ENCODE measurements at places on chromosomes 11 and 22. TPM values are rescaled to one million over a fixed set of nuclear protein-coding genes. Genes with fewer than 3 reads are reported as not detected.

Gene EHF
- not detected for total RNA-seq

Gene TMEM86A
- 0.32 TPM for total RNA-seq

- peak; percentile 58 for DNase-seq
Observed at GRCh38 chr11:35105319-35106079, 33.5 kb upstream of the CD44 start.

Gene PKNOX2
- 0.51 TPM for total RNA-seq

DNA sequence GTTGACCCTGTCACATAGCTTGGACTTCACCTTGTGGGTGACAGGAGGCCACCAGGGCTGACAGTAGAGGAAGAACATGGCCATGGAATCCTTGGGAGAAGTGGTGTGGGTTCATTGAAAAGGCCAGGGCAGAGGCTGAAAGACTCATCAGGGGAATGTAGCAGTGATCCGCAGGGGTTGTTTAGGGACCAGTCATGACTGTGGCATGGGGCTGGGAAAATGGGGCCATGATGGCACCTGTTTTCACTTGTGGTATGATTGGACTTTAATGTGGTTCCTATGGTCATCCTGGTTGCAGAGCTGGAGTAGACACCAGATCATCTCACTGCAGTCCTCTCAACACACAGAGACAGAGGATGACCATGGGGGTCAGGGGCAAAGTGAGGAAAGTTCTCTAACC, 66.7 kb upstream of the MYEOV start:
- no peak for DNase-seq

GRCh38 chr11:67631411-67631810, 1.7 kb upstream of the NUDT8 start:
- DNase-seq = no peak

DNA sequence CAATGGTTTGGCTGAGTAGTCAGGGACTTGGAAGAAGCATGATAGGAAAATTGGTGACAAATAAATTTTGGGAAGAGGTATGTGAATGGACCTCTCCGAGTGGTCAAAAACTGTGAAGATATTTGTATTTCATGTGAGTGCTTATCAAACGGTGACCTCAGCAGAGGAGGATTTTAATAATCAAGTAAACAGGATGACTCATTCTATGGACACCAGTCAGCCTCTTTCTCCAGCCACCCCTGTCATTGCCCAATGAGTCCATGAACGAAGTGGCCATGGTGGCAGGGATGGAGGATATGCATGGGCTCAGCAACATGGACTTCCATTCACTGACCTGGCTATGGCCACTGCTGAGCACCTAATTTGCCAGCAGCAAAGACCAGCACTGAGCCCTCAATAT, 21.2 kb downstream of the MS4A4E start:
- DNase-seq = no peak

Gene CASP5
- total RNA-seq = not detected

- DNase-seq = no peak
Observed at GRCh38 chr11:70271649-70271953, 1.1 kb downstream of the PPFIA1 start.

GRCh38 chr22:29139965-29140782, 65.5 kb upstream of the EMID1 start:
- DNase-seq = peak; percentile 75

Gene PARVG
- total RNA-seq = not detected

DNA sequence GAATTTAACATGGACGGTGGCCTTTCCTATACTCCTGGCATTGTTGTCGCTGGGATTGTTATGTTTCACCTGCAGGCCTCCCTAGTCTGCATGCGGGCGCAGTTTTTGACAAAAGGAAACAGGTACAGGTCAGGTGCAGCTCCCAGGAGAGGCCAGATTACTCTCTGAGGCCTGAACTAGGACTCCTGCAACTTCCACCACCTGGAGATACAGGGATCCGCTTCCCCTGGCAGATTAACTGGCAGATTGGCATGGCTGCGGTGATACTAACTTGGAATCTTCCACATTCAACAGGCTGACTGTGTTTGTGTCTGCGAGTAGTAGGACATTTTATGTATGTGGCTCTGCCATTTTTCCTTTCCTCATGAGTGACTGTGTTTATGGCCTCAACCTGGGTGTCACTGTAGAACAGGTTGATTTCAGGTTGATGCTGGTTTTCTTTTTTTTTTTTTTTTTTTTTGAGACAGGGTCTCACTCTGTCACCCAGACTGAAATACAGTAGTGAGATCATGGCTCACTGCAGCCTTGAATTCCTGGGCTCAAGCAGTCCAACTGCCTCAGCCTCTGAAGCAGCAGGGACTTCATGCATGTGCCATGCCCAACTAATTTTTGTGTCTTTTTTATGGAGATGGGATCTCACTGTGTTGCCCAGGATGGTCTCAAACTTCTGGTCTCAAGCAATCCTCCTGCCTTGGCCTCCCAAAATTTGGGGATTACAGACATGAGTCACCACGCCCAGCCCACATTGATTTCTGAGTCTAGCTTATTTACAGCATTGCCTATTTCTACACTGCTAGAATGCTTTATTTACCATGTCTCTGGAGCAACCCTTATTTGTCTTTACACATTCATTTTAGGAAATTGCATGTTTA, 1.7 kb upstream of the USP28 start:
- no peak for DNase-seq

Gene TMEM121B
- not detected for total RNA-seq

Gene CCDC188
- total RNA-seq = 1.8 TPM

DNA sequence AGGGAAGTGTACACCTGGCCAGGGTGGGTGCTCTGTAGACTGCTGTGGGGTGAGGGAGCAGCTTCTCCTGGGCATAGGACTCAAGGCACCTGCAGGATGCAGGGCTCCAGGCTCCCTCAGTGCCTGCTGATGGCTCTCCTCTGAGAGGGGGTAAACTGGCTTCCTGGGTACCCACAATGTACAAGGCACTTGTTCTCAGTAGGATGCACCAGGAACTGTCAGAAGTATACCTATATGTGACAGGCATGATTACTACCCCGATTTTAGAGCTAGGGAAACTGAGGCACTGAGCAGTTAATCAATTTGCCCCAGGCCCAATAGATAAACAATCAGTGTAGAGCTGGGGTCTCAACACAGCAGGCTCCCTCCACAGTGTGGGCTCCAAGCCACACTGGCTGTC, 31.4 kb upstream of the GNAZ start:
- DNase-seq = no peak

- DNase-seq = no peak
Observed at GRCh38 chr11:134710861-134711407, 298.9 kb upstream of the B3GAT1 start.

DNA sequence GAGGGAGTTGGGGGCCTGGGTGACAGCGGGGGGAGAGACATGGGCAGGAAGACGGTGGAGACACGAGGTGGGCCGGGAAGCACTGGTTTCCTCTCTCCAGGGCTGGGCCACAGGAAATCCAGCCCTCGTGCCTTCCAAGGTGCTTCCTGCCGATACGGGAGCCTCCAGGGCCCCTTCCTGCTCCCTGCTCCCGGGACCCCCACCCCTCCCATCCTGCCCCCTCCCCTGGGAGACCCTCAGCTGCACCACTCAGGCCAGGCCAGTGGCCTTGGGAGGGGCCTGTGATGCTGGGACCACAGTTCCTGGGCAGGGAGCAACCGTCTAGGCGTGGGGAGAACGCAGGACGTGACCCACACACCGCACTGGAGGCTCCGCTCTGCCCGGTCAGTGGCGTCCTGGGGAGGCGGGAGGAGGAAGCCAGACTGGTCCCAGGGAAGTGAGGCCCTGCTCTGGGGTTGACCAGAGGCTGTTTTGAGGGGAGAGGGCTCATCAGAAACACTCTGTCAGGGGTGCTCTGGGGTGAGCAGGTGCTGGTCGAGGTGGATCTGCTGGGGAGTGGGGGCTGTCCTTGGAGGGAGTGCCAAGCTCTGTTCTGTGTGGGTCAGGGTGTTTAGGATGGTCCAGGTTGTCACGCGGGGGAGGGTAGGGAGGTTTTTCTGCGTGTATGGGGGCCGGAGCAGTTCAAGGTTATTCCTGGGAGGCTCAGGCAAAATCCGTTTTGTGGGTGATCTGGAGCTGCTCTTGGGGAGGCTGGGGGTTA, at the start of gene SHANK3:
Gene SHANK3, plus strand, starts transcription at position 353 of the 760 bp plus-strand sequence.
- no peak for DNase-seq

GRCh38 chr11:46710821-46711269, 8.2 kb upstream of the F2 start:
- peak; percentile 98 for DNase-seq

DNA sequence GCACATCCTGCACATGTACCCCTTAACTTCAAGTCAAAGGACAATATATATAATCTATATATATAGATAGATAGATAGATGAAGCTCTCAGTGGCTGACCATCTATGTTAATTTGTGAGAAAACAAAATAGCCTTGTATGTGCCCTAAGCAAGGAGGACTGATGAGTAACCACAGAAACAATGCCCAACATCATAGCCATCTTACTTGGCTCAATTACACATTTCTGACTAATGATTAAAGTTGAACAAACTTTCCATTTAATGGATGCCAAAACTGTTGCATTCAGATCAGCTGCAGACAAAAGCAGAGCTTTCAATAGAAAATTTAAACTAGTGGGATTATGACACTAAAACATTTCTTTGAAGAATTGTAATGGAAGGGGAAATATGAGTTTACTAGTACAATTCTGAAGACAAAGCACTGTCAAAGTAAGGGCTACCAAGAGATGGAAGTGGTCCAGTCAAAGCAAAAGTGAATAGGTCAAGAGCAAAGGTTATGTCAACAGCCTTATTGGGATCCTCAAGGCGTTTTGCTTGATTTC, 1188.2 kb upstream of the RAG2 start:
- no peak for DNase-seq

- no peak for DNase-seq
Observed at GRCh38 chr22:21945453-21946261, 7.0 kb downstream of the PPM1F start.

Gene POU2AF3
- not detected for total RNA-seq

Gene POLD3
- 10.4 TPM for total RNA-seq

Gene SYT13
- total RNA-seq = not detected

Gene UEVLD
- total RNA-seq = 38.8 TPM

GRCh38 chr11:14914536-14914935, 22.5 kb upstream of the CYP2R1 start:
- DNase-seq = no peak

- no peak for DNase-seq
Observed at GRCh38 chr11:101254037-101254436, 124.4 kb upstream of the PGR start.

GRCh38 chr11:9905960-9906791, 242.3 kb downstream of the SWAP70 start:
- peak; percentile 96 for DNase-seq

Gene THAP7
- total RNA-seq = 19.5 TPM

Gene LRRC32
- 4.2 TPM for total RNA-seq

DNA sequence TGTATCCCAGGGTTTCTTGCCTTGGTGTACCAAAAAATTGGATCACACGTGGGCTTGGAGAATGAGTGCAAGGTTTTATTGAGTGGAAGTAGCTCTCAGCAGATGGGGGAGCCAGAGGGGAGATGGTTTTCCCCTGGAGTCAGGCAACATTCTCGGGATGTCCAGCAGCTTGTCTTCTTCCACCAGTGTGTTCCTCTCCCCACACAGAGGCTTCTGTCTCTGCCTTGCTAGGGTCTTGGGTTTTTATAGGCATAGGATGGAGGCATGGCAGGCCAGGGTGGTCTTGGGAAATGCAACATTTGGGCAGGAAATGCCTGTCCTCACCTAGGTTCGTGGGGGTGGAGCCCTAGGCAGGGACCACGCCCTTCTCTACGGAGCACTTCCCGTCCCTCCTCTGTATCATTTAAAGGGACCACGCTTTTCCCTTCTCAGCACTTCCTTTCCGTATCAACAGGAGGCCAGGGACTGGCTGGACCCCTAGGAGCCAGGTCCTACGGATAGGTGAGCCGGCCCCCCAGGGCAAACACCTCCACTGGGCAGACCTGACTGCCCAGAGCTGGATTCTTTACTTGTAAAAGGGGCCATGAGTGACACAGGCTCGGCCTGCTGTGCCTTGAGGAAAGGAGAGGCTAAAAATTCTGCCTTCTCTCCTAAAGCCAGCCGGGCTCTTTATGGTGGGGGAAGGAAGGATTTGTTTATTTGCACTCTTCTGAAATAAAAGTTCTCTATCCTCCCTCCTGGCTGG, 55.3 kb upstream of the CCDC188 start:
- peak; percentile 82 for DNase-seq

Gene TRIM29
- 1.4 TPM for total RNA-seq

Gene MYRF
- total RNA-seq = not detected

Gene C22orf31
- total RNA-seq = not detected

DNA sequence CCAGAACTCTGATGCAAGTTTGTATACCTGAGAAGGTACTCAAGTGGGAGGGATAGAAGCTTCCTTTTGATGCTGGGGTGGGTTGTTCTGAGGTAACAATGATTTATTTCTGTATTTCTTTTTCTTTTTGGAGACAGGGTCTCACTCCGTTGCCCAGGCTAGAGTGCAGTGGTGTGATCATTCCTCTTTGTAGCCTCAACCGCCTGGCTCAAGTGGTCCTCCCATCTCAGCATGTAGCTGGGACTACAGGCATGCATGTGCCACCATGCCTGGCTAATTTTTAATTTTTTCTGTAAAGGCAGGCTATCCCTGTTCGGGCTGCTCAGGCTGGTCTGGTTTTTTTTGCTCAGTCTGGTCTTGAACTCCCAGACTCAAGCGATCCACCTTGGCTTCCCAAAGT, 7.9 kb downstream of the KDM2A start:
- DNase-seq = no peak

GRCh38 chr11:119015054-119015611, 3.0 kb downstream of the RPS25 start:
- DNase-seq = peak; percentile 38

GRCh38 chr22:43042101-43042780, 27.3 kb upstream of the PACSIN2 start:
- no peak for DNase-seq

Gene NTM
- total RNA-seq = 25.9 TPM

Gene HEPACAM
- not detected for total RNA-seq

Gene HTR3B
- total RNA-seq = not detected

GRCh38 chr22:46178755-46179505, 28.6 kb downstream of the PPARA start:
- peak; percentile 7 for DNase-seq

Gene MPEG1
- not detected for total RNA-seq

- peak; percentile 32 for DNase-seq
Observed at GRCh38 chr22:26828311-26828710, 170.9 kb downstream of the MIAT start.

Gene TMEM109
- total RNA-seq = 35.9 TPM

GRCh38 chr11:19864141-19865140, 151.8 kb downstream of the NAV2 start:
- DNase-seq = no peak

- no peak for DNase-seq
Observed at GRCh38 chr11:113075586-113076095, 114.4 kb downstream of the NCAM1 start.
